ENCODE measurements at places on chromosomes 2 and 18.

- DNase-seq: no peak
Observed at GRCh38 chr2:45103351-45104345, 94.4 kb upstream of the SIX2 start.

- DNase-seq: no peak
Observed at GRCh38 chr18:46293742-46294181, 189.6 kb downstream of the HAUS1 start.

GRCh38 chr18:8984131-8984721, 118.3 kb upstream of the NDUFV2 start:
- DNase-seq: no peak

DNA sequence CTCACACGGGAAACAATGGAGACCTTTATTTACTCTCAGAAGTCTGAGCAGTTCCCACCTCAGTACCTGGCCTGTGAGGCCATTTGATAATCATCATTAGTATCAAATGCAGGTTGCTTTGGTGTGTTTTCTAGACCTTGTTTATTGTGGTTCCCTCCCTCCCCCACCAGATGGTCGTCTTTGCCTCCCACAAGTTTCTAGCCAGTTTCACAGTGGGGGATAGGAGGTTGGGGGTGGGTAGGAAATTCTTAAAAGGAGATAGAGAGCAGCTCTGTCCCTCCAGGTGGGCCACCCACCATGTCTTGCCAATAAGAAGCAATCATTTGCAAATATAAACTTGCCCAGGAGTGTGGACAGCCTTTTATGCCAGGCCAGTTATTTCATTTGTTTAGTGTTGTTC, 31.3 kb downstream of the SETBP1 start:
- no peak for DNase-seq

GRCh38 chr2:162509288-162509968, 165.5 kb downstream of the GCA start:
- no peak for DNase-seq

- DNase-seq: no peak
Observed at GRCh38 chr18:66874812-66875474, 271.1 kb upstream of the CDH19 start.

GRCh38 chr2:162382278-162382677, 38.3 kb downstream of the GCA start:
- no peak for DNase-seq

DNA sequence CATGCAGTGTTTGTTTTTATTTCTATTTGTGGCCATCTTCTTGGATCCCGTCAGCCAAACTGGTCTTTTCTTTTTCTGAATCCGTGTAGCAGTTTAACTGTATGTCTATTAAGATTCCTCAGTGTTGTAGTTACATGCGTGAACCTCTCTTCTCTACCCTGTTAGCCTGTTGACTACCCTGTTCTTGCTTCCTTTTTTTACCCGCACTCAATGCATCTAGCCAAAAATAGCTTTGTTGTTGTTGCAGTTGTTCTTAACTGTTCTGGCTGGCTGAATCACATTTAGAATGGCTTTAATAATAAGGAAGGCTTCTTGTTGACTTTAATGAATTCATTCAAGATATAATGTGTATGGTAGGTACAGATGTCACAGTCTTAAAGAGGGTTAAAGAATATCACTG, 137.1 kb downstream of the LCLAT1 start:
- DNase-seq: no peak

GRCh38 chr18:25457126-25457525, 105.2 kb upstream of the ZNF521 start:
- DNase-seq: no peak
